NCI-H526 treated with DMSO at 0.1 percent for 48 hours (cell line): ENCODE measurements at places on chromosomes 7 and 10.

- no peak for DNase-seq
These were observed 100.4 kb downstream of the CUBN start for GRCh38 chr10:17029239-17029580.

GRCh38 chr7:40267583-40267982 is 132.8 kb downstream of the SUGCT start:
- DNase-seq, result no peak

GRCh38 chr10:63374991-63375390 is 90.8 kb downstream of the JMJD1C start:
- DNase-seq, result no peak

DNA sequence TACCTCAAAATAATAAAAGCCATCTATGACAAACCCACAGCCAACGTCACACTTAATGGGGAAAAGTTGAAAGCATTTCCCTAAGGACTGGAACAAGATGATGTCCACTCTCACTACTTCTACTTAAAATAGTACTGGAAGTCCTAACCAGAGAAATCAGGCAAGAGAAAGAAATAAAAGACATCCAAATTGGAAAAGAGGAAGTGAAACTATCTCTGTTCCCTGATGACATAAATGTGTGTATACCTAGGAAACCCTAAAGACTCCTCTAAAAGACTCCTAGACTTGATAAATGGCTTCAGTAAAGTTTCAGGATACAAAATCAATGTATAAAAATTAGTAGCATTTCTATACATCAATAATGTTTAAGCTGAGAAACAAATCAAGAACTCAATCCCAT is 314.1 kb downstream of the WDR37 start:
- DNase-seq, result no peak

DNA sequence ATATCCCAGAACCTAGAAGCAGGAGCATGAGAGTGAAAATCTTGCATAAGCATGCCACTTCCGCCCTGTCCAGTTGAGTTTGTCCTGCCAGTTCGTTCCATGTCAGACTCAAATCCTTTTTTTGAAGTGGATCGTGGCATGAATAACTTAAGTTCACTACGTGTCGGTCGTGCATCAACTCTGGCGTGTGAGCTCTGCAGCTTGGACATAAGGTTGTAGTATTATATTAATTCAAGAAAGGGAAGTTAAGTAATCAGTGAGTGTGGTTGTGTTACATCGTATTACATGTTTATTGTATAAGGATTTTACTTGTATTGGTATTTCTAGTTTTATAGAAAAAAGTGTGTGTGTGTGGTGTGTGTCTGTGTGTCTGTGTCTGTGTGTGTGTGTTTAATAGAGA is 23.0 kb downstream of the CDC123 start:
- DNase-seq, result no peak

GRCh38 chr7:153301936-153302335 is 542.4 kb downstream of the ACTR3B start:
- no peak for DNase-seq

DNA sequence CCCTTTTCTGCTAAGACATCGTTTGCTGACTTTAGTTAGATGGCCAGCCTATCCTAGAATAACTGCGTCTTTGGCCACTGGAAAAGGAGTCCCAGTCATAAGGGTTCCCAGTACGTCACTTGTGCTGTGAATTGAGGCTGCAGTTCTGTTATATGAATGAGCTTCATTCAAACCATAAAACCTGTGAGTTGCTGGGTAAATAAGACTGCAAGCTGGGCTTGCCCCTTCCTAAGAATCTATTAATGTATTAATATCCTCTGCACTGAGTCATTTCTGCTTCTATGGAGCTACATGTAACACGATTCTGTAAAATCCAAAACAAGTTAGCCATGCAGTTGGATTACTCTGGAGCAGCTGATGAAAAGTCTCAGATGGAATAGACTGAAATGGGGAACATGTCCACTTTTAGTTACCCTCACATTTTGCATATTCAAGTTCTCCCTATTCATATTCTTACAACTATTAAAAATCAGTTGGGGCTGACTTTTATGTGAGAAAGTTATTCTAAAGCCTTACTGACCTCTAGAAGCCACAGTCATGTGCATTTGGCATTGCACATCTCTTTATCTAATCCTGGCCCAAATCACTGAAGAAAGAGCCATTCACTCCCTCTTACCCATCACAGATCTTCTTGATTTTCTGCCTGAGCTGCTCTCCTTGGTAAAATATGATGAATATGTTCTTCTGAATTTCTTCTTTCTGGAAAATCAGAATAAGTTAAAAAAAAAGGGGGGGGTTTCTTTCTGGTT is 41.8 kb upstream of the TMEM213 start:
- no peak for DNase-seq

DNA sequence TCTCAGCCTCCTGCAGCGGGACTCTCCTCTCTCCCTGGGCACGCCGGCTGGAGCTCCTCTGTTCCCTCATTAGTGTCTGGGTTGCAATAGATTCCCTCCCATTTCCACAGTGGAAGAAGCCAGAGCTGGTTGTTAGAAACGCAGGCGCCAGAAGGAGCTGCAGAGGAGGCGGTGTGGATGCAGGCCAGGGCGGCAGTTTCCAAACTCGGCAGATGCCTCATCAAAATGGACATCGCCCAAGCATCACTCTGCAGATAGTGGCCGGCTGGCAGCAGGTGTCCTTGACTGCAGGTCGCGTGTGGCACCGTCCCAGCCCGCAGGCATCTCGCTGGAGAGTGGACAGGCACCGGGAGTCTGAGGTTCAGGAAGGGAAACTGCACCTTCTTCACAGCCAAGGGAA is 201.8 kb downstream of the TCERG1L start:
- no peak for DNase-seq

- DNase-seq, result no peak
These were observed 798 bp downstream of the PPIF start for GRCh38 chr10:79347894-79348639.
